ENCODE measurements at places on chromosomes 1 and 21.

- no peak for DNase-seq
Measured at GRCh38 chr1:189859385-189859977, 618.2 kb downstream of the BRINP3 start.

- DNase-seq = no peak
Measured at GRCh38 chr1:3119725-3120124, 50.7 kb downstream of the PRDM16 start.

DNA sequence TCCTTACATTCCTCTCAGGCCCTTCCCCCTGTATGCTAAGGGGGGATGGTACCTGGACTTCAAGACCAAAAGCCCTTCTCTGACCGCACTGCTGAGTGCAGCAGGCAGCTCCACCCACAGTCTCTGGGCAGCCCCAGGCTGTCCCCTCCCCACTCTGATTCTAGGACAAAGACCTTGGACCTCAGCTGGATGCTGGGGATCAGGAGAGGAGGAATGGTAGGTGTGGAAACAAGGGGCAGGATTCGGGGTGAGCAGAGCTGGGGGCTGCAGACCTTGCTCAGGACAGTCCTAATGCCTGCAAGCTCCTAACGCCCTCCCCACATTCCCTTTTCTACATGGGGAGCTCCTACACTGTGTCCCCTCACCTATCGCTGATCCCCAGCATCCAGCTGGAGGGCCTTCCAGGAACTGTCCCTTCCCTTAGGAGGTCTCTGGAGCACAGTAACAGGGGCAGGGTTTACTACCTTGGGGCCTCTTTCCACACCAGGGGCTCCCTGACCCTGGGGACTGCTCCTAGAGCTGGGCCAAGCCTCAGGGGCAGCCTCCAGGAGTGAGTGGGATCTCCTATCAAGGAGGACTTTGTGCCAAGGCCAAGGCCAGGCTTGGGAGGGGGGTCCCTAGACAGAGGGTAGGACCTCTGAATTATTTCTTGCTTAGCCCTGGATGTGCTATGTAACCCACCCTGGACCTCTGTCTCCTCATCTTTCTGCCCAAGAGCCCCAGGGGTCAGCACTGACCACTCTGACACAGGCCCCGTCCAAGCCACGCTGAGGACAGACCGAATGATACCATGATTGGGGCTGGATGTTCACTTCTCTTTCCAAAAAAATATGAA is 5.6 kb downstream of the CLDN19 start:
- DNase-seq = no peak

GRCh38 chr1:198467342-198467741 is 73.1 kb downstream of the ATP6V1G3 start:
- no peak for DNase-seq
